ENCODE measurements at places on chromosomes 5 and 9.

- no peak for DNase-seq
These were observed 506.1 kb downstream of the BNC2 start for GRCh38 chr9:16364347-16364746.

DNA sequence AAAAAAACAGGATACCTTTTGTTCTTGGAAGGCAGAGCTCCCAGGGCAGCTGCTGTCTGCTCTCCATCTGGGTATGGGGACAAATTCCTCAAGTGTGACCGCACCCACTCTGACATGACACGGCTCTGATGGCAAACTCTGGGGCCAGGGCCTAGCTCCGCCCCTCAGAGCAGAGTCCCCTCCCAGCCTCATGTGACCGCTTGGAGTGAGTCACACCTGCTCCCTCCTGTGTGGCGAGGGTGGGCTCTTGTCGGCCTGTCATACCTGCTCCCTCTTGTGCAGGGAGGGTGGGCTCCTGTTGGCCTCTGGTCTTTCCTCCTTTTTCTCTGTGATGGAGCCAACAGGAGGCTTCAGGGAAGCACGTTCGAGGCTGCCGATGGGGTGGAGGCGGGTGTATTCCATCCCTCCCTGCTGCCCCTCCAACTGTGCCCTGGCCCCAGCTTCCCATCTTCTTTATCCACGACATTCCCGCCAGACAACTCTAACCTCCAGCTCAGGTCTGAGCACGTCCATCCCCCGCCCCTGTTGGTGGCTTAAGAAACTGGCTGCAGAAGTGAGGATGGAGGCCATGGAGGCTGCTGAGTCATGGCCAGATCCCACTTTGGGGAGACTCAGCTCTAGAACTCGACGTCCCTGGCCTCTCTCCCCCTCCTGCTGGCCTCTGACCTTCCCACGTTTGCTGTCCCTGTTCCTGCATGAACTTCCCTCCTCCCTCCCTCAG, 65.3 kb downstream of the OLFM1 start:
- DNase-seq: peak; percentile 7

- DNase-seq: no peak
These were observed 128.1 kb downstream of the MYO10 start for GRCh38 chr5:16808021-16808420.

DNA sequence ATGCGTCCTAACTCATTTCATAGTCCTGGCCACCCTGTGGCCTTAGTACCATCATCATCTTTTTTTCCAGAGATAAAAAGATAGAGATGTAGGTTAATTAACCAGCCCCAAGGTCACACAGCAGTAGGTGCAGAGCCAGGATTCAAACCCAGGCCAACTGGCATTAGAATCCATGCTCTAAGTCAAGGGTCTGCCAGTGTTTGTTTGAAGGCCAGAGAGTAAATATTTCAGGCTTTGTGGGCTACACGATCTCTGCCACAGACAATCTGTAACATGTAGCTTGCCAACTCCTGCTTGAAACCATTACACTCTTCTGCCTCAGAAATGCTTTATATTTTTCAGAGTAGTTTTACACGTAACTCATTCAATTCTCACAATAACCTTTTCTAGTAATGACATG, 119.6 kb downstream of the EFNA5 start:
- DNase-seq: no peak

DNA sequence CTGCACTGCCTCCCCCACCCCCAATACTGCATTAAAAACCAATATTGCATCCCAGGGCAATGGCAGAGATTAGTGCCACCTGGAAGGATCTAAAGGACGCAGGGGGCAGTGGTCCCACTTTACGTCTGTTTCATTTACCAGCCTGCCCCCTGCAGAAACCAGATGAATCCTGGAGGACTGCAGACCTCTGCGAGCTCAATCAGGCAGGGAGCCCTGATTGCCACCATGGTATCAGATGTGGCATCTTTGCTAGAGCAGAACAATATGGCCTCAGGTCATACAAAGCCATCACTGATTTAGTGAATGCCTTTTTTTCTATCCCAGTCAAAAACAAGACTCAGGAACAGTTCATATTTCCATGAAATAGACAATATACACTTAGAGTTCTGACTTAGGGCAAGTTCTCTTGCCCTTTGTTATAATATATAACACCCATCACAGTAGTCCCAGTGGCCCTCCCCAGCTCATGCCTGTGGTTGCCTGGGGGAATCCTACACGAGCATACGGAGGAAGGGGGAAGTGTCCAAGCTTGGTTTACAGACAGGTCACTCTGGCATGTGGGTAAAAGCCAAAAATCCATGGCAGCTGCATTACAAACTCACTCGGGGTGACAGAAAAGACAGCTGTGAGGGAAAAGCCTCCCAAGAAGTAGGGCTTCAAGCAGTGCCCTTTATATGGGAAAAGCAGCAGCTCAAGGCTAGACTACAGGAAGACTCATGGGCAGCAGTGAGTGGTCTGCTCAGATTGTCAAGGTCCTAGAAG, 85.1 kb downstream of the MED27 start:
- DNase-seq: no peak

DNA sequence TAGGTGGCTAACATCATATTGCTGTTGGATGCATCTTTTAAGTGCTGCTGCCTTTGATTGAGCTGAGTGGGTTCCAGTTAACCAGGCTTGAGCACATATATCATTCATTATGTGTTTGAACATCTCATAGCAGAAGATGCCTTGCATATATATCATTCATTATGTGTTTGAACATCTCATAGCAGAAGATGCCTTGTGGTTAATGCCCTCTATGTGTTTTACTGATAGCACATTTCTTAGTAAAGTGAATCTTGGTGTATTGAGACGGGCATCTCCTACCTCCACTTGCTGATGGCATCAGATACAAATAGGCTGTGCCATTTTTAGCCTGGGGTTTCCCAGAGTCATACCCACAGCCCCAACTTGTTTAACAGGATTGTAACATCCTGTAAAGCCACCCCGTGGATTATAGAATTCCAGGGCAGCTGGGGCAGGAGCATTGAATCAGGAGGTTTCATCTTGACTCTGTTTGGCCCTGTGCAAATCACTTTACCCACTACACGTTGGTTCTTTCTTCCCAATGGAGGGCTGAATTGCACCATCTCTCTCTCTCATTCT, 26.5 kb downstream of the MTAP start:
- DNase-seq: no peak

DNA sequence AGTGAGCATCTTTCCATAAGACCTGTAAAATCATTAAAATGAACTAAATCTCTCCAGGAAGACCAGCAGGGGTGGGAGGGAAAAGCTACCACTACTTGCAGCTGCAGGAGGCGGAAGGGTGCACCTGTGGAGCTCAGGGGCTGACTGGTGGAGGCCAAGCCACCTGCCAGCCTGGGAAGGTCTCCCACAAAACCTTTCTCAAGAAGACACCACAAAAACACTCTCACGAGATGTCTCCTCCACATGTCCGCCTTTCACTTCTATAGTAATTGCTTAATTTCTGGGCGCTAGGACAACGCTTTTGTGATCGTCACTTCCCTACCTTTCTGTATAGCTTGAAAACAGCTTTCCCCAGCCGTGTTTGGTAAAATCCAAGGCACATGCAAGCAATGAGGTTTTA, 114.4 kb downstream of the ROR2 start:
- DNase-seq: no peak

- DNase-seq: no peak
These were observed 187.6 kb upstream of the GRAMD2B start for GRCh38 chr5:126235628-126236027.

DNA sequence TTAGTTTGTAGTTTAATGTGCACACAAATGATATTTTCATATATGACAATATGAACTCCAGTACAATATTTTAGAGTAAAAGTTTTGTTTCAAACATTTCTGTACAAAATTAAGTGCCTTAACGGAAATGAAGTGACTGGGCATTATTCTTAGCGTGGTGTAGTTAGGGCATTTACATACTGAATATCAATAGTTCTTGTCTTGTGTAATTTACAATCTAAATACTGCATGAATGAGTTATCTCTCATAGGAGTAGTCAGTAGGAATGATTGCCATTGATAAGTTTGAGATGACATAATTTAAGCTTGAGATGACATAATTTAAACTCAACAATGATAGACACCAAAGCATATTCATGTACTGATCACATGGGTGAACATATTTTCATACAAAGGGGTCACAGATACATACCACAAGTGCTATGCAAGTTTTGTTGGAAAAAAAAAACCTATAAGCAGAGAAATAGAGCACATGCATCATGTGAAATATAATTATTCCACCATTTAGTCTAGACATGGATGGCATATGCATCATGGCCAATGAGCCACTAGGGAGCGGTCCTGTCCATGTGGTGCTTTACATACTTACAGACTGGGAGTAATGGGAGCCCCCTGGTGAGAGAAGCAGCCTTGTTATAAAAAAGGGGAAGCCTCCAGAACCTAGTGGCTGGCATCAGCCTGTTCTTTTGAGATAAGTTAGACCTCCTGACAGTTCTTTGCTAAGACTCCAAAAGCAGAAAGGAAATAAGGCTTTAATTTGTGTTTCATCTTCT, 1523.9 kb downstream of the MAT2B start:
- peak; percentile 6 for DNase-seq

GRCh38 chr9:106969696-106970095, 106.7 kb downstream of the ZNF462 start:
- no peak for DNase-seq

Data from HepG2 (cell line).